ENCODE measurements at places on chromosomes 16 and 17. TPM values are rescaled to one million over a fixed set of nuclear protein-coding genes. Genes with fewer than 3 reads are reported as not detected.

Gene CCL7
- total RNA-seq, result not detected

- no peak for DNase-seq
Observed at GRCh38 chr17:48873696-48874443, 18.7 kb upstream of the ATP5MC1 start.

DNA sequence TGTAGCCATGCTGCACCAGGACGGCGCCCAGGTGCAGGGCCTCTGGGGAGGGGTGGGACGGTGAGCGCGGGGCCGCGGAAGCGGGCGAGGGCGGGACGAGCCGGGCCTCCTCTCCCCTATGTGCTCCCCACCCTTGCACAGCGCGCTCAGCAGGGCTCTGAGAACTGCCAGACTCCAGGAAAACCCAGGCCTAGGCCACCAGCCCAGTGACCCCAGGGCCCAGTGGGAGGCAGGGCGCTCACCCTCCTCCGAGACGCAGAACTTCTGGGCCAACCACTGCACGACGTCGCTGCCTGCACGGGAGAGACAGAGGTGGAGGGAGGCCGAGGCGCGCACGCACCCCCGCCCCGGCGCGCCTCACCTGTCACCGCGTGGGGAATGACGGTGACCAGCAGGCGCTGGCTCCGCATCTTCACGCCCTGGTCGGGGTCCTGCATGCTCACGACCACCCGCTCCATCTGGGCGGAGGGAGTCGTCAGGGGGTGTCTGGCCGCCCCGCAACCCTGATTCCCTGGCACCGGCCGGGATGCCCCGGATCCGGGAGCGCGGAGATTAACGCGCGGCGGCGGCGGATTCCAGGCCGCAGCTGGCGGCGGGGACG, 603 bp downstream of the RGS11 start:
- peak; percentile 29 for DNase-seq

- no peak for DNase-seq
Observed at GRCh38 chr16:25031132-25031440, 15.9 kb upstream of the ARHGAP17 start.

DNA sequence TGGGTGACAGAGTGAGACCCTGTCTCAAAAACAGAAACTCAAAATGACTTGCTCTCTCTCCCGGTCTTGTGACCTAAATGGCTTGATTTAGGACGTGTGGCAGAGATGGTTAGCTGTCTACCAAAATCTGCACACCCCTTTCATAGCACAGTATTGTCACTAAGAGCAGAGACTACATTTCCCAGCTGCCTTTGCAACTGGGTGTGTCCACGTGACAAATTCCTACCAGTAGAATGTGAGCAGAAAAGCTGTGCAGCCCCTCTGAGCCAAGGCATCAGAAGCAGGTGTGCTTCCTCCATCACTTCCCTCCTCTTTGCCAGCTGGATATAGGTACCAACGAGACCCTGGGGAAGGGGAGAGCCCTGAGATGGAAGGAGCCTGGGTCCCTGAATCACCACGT, 25.5 kb downstream of the GPR142 start:
- no peak for DNase-seq

Gene KRT12
- not detected for total RNA-seq

DNA sequence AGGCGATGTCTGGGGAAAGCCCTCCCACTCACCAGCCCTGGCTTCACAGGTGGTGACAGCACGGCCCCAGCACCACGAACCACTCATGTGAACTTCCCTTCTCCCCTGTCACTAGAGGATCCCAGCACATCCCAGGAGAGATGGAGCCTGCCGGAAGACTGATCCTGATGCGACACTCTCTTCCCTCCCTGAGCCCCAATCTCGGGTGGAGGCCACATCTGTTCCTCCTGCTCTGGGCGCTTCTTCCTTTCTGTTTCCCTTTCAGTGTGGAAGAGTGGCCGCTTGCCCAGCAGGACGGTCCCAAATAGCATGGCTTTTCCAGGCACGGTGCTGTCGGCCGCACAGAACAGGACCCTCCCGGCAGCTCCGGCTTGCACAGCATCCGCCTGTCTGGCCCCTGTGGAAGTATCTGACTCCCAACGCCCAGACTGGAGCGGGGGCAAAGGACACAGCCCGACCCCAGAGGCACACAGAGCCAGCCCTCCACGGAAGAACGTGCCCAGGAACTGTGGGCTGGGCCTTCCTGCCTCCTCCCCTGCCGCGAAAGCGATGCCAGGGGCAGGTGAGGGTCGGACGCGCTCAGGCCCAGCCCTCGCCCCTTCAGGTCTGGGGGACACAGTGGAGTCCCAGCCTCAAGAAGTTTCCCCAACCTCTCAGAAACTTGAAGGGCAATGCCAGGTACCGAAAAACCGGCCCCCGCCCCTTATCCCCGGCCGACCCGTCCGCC, 37.6 kb downstream of the CBFA2T3 start:
- DNase-seq, result no peak

GRCh38 chr17:66724581-66725341, 110.2 kb upstream of the CACNG5 start:
- no peak for DNase-seq

Gene WNT3
- 0.06 TPM for total RNA-seq

Gene CDR2L
- total RNA-seq, result 0.74 TPM

Gene ITGB4
- 1.4 TPM for total RNA-seq

Gene ACAP1
- total RNA-seq, result 235 TPM

GRCh38 chr16:84545114-84545737, 40.8 kb upstream of the MEAK7 start:
- no peak for DNase-seq

DNA sequence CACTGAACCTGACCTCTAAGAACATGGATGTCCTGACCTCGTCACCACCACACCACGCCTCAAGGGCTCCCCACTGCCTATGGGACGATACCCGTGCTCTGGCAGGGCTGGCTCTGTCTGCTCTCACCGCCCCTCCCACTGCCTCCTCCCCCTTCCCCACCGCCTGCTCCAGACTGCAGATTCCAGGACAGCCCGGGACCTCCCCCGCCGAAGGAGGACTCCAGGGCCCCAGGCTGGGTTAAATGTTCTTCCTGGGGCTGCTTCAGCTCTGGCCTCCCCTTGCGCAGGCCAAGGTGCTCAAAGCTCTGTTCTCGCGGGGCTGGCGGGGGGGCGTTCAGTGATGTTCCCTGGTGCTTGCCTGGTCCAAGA, 3.1 kb downstream of the NPW start:
- DNase-seq, result no peak

DNA sequence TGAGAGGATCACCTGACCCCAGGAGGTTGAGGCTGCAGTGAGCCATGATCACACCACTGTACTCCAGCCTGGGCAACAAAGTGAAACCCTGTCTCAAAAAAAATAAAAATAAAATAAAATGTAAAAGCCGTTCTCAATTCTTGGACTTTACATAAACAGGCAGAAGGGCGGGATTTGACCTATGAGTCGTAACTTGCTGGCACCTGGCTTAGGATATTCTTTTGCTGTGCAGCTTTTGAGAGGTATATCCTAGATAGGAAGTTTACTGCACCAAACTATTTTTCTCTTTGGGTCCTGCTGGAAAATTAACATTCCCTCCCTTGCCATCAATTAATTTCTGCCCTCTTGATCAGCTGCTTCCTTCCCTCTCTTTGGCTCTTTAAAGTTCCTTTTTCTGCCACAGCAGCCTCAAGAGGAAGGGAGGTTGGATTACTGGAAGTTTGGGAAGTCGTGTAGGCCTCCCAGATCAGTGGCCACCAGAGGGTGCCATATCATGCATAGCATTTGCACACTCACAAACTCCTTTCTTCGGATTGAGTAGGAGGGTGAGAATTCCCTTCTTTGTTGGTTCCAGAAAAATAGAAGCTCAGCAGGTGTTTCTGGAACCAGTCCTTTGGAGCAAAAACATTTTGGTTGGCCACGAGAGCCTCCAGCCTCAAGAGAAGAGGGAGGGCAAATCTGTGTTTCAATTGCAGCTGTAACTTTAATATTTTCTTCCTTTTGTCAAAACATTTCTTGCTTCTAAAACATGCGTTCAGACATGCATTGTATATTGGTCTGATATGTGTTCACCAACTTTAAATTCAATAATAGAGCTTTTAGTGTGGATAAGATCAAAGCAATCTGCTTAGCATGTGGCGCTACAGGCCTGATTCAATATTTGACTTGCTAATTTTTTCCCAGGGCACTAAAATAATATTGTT, 147.3 kb downstream of the CCDC182 start:
- no peak for DNase-seq

DNA sequence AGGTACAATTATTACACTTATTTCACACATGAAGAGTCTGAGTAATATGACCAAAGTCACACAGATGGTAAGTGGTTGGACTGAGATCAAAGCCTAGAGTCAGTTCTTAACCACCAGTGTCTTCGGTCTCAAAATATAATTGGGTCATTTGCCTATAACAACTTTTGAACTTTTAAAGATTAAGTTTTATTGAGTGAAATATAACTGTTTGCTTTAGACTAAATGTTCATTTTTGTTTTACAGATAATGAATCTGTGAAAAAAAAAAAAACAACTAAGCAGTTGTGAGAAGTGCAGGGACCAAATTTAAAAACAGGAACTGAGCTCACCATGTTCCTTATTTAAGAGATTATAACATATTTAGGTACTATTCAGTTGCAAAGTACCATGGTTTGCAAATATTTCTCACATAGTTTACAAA, 150.1 kb downstream of the ITFG1 start:
- DNase-seq, result no peak

- DNase-seq, result no peak
Observed at GRCh38 chr16:66842765-66843164, 1.4 kb upstream of the CA7 start.

Gene KIF22
- 145 TPM for total RNA-seq

DNA sequence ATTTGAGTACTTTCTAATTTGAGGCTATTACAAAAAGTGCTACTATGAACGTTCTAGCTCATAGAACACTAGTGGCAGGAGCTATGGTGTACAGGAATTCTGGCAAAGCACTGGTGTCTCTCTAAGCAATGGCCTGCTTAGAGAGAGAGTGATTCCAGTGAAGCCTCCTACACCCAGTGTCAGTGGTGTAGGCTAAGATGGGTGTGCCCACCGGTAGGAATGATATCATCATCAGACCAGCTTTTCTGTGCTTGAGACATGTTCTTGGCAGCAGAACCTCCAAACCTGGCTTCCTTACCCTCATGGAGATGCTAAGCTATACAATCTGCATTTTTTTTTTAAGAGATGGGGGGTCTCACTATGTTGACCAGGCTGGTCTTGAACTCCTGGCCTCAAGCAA, 370.3 kb downstream of the SOX9 start:
- DNase-seq, result no peak

Gene CHAD
- not detected for total RNA-seq

GRCh38 chr17:36463916-36464764, 22.3 kb upstream of the ZNHIT3 start:
- DNase-seq, result peak; percentile 79

GRCh38 chr17:46826116-46826515, 7.6 kb upstream of the WNT3 start:
- DNase-seq, result no peak

DNA sequence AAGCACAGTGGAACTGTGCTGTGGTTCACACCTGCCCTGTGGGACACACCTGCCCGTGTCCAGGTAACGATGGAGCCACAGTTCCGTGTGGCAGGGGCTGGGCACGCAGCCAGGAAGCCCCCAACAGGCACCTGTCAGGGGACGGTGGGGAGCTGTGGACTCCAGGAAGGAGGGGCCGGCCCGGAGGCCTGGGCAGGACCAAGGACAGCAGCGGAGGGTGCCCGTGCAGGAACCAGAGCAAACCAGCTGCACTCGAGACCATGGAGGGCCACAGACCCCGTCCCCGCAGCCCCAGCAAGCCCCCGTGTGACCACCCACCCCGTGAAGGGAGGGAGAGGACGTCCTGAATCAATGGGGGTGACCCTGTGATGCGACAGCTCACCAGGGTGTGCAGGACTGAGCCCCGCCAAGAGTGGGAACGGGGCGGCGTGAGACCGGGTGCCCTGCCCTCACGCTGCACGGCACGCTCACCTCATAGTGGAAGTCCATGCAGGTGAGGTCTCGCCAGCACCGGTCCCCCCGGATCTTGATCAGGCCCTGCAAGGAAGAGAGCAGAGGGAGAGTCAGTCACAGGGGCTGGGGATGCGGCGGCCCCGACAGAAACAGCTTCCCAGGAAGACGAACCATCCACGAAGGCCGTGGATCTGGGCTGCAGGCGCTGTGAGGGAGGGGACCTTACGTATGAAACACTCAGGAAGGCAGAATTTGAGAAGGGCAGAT, 78.1 kb downstream of the LMF1 start:
- no peak for DNase-seq

DNA sequence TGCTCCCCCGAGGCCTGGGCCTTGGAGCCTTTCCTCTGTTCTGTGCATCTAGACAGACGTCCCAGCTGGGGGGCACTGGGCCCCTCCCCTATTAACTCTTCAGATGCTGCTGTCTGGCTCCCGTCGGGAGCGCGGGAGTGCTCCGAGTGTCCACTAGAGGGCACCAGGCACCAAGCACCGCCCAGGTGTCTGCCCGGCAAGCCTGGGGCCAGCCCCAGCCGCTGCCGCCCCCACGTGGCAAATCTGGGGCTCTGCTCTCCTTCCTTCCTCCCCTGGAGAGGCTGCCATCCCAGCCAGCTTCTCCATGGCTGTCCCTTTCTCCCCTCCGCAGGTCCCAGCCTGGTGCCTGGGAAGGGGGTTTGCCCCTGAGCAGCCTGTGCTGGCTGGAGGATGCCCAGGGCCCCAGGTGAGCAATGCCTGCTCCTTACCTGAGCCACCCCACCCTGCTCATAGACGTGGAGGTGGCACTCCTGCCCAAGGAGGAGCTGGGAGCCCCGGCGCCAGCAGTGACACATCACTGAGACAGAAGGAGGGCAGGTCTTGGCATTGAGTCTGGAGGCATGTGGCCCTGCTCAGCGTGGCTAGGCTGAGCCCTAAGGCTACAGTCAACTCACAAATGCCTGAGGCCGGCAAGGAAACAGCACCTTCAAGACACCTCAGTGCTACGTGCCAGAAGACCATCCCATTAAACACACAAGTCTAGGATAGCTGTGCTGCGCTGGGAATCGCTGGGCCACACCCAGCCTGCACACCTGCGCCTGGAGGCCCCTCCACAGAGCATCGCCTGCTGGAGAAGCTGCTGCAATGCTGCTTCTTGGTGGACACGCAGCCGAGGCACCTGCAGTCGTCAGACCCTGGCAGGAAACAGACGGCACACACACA, 19.7 kb downstream of the TMEM235 start:
- peak; percentile 87 for DNase-seq

DNA sequence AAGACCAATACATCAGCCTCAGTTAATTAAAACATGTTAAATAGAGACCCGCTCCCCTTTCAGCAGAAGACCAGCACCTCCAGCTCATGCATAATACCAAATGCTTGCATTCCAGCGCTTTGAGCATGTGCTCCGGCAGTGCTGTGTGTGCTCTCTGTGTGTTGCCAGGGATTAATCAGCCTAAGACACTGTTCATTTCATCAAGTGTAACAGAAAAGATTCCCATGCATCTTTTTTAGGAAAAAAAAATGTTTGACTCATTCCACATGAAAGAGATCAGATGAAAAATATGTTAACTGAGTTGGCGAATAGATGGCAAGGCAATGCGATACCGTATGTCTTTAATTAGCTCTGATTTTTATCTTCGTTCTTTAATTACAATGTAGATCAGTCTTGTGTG, 187.6 kb downstream of the RPTOR start:
- DNase-seq, result no peak

Gene MMD
- total RNA-seq, result 26.6 TPM

Gene CLEC10A
- not detected for total RNA-seq

Gene TK2
- 6.9 TPM for total RNA-seq

Gene C1QL1
- total RNA-seq, result not detected

Gene KRTAP9-8
- total RNA-seq, result not detected

- DNase-seq, result no peak
Observed at GRCh38 chr16:57474671-57475661, 11.3 kb downstream of the DOK4 start.

Gene BIRC5
- total RNA-seq, result 102 TPM

Gene TNS4
- 7.3 TPM for total RNA-seq

- no peak for DNase-seq
Observed at GRCh38 chr17:35912339-35912912, 18.1 kb downstream of the RDM1 start.

All from activated naive CD8-positive, alpha-beta T cell treated with anti-CD3 and anti-CD28 coated beads for 36 hours (primary cell).